ENCODE measurements at places on chromosomes 4 and X.

GRCh38 chr4:180900781-180901180, 1342.4 kb upstream of the TENM3 start:
- DNase-seq = no peak

GRCh38 chrX:20668550-20668949, 401.8 kb upstream of the RPS6KA3 start:
- DNase-seq = no peak

DNA sequence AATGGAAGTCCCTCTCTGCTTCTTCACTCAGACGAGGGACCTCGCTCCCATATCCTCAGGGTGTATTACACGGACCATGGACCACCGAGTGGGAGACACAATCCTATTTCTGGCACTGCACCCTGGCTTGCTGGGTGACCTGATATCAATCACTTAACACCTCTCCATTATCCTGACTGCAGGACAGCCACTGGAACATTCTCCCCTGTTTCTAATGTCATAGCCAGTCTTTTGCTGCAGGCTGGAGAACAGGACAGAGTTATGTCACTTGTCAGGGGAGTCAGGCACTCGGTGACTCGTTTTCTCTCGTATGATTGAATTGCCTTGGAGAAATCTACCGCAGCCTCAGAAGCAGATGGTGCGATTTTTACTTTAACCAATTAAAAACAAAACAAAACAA, 219.1 kb upstream of the IGFBP7 start:
- no peak for DNase-seq

DNA sequence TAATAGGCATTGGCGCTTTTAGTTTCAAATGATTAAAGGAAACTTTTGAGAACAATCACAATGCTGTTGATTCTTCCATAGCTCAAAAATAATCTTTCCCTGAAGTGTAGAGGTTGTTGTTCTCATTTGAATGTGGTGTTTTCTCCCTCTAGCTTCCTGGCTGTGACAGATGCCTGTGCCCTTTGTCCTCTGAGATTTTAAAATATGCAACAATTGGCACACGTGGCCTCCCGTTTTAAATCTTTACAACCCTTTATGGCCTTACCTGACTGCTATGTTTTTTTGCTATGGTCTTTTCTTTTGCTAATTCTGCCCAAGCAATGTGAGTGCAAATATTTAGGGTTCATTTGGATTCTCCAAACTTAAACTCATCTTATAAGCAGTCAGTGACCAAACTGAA, 22.9 kb upstream of the CASK start:
- no peak for DNase-seq

- DNase-seq = no peak
Measured at GRCh38 chrX:50586980-50587379, 116.4 kb upstream of the DGKK start.

DNA sequence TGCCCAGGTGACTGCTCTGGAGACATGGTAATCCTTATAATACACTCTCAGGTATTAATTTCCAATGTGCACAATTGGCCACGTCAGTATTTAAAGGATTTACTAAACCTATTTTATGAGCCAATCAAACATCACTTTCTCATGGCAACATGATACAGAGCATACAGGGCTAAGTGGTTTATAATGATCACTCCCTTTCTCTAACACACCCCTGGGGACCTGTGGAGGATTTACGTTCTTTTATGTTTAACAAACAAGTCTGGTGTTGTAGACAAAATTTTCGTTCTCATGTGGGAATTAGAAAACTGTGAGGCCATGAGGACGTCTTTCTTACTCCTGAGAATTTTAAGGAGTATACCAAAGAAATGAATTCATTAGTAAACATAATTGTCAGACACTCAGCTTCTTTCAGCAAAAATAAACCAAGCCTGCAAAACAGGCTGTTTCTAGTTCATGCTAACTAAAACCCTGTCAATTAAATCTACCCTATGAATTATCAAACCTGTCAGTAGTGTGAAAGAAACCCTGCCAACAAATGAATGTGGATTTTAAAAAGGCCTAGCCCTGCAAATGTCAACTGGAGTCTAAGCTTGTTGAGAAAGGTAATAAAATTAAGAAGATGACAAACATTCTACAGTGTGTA, 155.8 kb downstream of the PDGFC start:
- no peak for DNase-seq

DNA sequence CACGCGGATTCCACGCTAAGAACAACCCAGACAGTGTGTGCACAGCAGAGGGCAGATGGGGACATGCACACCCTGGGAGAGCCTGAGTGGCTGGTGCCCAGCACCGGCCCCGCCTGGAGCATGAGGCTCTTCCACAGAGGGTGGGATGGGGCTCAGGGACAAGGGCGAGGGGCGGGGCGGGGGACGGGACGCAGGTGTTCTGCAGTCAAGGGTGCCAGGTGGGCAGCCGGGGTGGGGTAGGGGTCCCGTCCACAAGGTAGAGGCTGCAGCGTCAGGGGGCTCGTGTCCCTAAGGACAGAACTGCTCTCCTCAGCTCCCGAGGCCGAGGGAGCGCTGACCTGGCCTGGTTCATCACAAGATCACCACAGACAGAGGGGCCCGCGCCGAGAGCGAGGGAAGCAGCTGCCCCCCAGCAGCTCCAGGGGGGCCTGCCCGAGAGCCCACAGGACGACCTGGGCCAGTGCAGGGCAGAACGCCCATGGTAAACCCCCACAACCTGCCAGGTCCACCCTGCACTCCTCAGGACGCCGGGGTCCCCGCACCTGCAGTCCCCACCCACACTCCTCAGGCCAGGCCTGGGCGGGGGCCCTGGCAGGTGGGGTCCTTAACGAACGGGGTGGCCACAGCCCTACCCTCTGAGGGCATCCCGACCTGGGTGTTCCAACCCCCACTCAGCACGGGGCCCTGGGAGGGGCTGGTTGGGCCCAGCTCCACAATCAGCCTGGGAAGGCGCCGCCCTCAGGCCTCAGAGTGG, 26.7 kb downstream of the CTBP1 start:
- no peak for DNase-seq

- DNase-seq = no peak
Measured at GRCh38 chr4:149353241-149353640, 462.4 kb downstream of the IQCM start.

DNA sequence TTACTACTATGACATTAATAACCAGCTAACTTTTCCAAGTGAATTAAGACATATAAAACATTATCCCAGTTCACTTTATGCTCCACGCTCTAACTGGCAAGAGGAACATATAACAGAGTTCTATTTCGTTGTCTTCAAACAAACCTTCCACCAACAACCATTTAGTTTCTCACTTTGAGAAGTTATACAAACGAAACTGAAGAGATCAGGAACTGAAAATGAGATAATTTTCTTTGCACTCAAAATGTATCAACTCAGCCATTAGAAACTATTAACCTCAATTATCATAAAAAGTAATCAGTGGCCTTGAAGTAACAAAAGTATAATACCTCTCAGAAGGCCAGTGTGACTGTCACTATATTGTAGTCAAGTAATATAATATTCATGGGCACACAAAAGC, 70.1 kb downstream of the CHM start:
- DNase-seq = no peak

DNA sequence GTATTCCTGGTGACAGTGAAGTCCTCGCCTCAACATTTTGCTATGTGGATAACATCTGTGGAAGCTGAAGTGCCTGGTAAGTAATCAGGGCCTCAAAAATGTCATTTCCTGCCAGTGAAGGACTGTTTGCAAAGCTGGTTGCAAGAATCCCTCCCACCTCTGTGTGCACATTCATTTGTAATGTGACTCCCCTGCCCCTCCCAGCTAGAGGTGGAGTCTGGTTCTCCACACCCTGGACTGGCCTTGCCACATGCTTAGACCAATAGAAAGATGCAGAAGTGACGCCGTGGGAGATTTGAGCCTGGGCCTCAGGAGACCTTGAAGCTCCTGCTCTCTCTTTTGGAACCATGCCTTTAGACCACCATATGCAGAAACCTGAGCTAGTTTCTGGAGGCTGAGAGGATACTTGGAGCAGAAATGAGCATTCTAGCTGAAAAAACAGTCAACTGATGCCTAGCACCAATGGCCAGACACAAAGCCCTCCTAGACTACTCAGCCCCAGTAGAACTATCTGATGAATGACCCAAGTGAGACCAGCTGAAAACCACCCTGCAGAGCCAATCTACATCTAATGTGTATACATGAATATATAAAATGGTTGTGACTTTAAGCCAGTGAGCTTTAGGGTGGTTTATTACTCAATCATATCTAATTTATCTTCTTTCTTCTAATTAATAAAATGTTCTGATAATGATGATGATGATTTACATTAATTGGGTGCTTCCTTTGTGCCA, 47.8 kb upstream of the CRMP1 start:
- no peak for DNase-seq

GRCh38 chrX:38803588-38804431, 2.6 kb downstream of the MID1IP1 start:
- peak; percentile 66 for DNase-seq

- DNase-seq = no peak
Measured at GRCh38 chr4:117893207-117893606, 141.1 kb upstream of the NDST3 start.

GRCh38 chrX:37677765-37678164, 7.8 kb upstream of the XK start:
- DNase-seq = no peak

- no peak for DNase-seq
Measured at GRCh38 chr4:91734682-91735081, 569.1 kb upstream of the GRID2 start.

GRCh38 chr4:40749717-40750460, at the start of gene NSUN7:
TSS of gene NSUN7 (plus strand) at chr4:40749955. CDS start at chr4:40750694, 739 bp downstream.
- peak; percentile 20 for DNase-seq

DNA sequence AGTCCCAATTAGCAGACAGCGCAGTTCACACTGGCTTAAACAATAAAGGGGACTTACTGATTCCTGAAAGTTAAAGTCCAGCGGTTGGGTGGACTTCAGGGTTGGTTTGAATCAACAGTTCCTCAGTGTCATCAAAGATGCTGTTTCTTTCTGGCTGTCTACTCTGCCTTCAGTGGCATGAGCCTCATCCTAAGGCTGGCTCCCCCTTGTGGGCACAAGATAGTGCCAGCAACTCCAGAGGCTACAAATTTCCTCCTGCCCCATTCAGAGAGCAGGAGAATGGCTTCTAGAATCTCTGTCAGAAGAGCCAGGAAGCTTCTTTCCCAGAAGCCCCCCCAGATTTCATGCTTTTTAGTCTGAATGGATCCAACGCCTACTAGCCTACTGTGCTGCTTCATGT, 82.4 kb upstream of the MTM1 start:
- no peak for DNase-seq

DNA sequence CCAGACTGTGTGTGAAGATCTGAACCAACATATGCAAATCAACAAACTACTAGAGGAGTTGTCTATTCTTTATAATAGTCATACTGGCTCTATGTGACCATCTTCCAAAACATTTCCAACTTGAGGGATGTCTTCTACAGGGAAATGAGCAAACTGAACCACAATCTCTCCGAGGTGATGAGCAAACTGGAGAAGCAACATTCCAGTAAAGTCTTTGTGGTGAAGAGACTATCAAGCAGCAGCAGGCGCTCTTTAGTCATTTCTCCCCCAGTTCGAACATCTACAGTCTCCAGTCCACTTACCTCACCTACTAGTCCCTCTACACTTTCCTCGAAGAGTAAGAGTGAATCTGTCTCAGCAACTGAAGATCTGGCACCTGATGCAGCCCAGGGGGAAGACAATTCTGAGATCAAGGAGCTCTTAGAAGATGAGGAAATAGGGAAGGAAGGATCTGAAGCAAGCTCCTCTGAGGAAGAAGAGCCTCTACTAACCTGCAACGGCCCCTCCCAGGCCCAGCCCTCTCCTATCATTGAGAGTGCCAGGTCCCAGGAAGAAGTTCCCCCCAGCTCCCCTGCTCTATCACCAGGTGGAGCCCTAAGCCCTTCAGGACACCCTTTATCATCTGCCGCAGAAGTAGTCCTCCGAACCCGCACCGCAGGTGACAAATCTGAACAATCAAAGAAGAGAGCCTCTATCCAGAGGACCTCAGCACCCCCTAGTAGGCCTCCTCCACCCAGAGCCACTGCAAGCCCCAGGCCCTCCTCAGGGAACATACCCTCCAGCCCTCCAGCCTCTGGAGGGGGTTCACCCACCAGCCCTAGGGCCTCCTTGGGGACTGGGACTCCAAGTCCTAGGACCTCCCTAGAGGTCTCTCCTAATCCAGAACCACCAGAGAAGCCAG, 98.1 kb downstream of the HNRNPD start:
- no peak for DNase-seq

DNA sequence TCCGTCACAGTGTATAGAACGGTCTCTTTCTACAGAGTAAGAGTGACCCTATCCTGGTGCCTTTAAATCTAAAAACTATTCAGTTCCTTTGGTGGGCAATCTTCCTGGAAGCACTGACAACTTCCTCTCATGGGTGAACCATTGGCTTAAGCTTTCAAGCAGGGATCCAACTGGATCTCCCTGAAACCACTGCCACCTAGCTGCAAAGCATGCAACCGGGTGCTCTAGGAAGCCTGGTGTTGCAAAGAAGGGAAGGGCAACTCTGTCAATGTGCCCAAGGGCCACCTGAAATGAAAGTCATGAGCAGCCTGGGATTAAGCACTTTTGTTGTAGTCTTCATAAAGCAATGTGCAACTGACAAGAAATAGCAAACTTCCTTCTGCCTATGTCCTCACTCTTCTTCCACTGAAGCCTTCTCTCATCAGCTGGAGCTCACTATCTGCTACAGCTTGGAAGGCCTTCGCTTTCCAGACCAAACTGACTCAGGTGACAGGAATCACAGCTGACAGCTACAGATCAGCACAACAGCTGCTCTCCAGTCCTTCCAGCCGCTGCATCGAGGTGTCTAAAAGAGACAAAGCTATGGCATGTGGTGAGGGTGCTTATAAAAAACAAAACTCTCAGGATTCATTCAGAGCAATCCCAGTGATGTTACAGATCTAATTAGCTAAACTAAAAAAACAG, 46.1 kb downstream of the SETD7 start:
- no peak for DNase-seq

DNA sequence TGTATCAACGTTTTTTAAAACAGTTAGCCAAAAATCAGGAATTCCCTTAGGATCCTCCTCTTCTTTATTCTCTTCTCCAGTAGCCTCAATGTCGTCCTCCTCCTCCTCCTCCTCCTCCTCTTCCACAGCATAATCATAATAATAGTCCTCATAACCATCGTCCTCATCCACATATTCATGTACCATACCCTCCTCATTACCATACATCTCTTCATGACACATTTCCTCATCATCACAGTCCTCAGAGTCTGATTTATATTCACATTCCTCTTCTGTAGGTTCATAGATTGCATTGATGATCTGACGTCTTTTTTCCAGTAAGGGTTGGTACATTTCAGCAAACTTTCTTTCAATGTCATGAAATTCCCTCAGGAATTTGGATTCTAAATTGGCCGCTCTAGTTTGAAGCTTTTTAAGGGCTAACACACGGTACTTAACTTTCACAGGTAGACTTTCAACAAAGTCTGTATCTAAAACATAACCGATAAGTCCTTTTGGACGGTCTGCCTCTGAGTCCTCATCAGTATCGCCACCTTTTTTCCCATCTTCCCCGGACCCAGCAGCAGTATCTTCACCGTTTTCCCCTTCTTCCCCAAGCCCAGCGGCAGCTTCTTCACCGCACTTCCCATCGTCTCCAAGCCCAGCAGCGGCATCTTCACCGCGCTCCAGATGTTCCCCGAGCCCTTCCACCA, 771 bp downstream of the NAP1L2 start:
- no peak for DNase-seq

GRCh38 chr4:169367826-169368225, 97.1 kb upstream of the SH3RF1 start:
- no peak for DNase-seq
